ENCODE measurements at places on chromosomes 6 and 20.

DNA sequence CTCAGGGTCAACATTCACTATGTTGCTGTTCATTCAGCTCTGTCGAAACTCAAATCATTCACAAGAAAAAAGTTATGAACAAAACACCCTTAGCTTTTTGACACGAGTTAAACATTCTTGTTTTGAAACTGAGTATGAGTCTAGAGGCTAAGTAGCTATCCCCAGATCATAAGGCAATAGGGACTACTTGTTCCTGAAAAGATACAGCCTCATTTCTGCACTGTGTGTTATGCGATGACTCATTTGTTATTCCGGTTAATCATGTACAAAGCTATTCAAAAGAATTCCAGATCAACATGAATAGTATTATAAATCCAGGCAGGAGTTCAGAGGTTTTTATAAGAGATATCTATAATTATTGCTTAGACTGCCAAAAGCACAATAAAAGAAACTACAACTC lies 908.0 kb downstream of the QKI start:
- peak; percentile 8 for DNase-seq

DNA sequence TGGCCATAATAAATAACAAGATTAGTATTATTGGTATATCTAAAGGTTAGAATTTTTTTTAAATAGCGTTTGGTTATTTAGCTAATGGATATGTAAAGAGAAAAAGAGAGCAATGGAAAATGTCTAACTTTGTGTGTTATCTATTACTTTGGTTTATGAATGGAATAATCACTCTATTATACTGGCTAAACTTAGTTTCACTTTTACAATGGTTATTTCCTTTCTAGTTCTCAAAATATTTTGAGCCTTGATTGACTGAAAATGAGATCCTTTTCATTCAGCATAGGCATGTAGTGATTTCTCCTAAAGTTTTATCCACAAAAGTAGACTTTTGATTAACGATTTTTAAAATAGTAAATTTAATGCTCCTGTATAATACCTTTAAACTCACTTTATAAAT lies 51.6 kb upstream of the MLIP start:
- DNase-seq, result no peak

GRCh38 chr6:73513496-73513854 lies 7.4 kb downstream of the EEF1A1 start:
- no peak for DNase-seq

GRCh38 chr20:22682381-22682780 lies 98.0 kb upstream of the FOXA2 start:
- DNase-seq, result no peak

GRCh38 chr6:157380458-157380778 lies 572 bp upstream of the ZDHHC14 start:
- DNase-seq, result no peak

- DNase-seq, result no peak
These were observed 257.1 kb upstream of the TAB2 start for GRCh38 chr6:149060300-149060984.

DNA sequence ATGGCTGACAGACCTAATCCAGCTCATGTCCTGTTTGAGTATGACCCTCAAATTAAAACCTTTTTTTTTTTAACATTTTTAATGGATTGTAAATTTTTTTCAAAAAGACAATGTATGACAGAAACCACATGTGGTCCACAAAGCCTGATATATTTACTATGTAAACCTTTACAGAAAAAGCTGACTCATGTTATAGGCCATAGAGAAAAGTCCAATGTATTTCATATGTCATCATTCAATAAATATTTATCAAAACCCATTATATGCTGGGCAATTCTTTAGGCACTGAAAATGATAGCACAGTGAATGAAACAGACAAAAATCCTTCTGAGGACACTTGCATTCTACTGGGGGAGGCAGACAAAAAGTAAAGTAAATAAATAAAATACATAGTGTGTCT lies 826.2 kb upstream of the FLRT3 start:
- no peak for DNase-seq

GRCh38 chr6:24908650-24909035 lies 27.1 kb downstream of the RIPOR2 start:
- peak; percentile 75 for DNase-seq

- no peak for DNase-seq
These were observed 47.8 kb downstream of the SHLD1 start for GRCh38 chr20:5797843-5798462.

GRCh38 chr6:149913540-149914240 lies 9.2 kb downstream of the RAET1G start:
- no peak for DNase-seq

DNA sequence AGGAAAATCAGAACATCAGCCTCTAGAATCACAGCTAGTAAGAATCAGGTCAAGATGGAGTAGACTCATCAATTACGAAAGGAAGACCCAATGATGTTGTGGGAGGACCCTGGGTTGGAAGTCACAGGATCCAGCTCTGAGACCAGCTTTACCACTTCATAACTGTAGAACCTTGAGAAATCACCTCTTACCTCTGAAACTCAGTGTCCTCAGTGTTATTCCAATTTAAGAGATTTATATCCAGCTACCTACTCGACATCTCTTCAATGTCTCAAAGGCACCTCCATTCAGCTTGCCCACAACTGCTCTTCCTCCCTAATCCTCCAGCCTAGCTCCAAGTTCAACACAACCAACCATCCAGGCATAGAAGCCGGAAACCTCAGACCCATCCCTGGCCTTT lies 16.3 kb downstream of the MRPL14 start:
- DNase-seq, result no peak

- peak; percentile 3 for DNase-seq
These were observed 5.3 kb upstream of the PRR18 start for GRCh38 chr6:166313255-166314070.

DNA sequence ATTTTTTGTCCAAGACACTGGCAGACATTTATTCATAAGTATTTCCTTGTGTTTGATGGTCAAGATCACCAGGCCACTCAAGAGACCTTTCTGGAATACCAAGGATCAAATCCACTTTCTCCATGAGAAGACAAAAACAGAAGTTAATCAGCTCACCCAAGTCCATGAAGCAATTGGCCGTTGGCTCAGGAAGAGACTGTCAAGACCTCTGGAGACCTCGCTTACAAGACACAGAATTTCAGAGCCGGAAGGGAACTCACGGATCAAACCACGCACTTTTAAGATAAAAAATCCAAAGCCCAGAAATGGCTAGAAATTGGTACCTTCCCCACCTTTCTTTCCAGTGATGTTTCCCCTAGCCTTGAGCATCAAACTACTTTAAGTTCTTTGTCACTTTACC lies 3.3 kb downstream of the TRERF1 start:
- no peak for DNase-seq

DNA sequence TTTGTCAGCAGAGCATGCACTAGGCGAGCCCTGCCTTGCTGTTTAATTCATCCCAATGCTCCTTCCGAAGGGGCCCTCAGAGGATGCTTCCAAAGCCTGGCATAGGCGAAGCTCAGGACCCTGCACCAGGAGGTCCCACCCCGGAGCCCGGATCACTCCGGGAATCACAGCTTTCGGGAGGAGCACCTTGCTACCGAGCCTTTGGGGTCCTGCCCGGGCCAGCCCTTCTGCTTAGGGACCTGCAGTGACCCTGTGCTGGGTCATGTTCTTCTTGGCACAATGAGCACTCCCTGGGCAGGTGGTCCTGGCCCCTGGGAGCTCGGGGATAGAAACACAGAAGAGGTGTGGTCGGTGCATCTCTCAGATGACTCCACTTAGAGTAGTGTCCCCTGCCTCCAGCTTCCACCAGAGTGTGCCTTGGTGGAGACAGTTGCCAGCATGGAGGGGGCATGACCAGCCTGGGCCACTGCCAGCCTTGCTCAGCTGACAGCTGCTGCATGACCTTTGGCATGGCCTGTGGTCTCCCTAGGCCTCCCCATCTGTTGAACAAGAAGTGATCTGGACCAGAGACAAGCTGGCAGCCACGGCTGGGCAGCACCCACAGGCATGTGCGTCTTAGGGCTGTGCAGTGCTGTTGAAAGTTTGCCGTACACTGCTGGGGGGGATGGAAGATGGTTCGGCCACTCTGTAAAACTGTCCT lies 44.7 kb upstream of the SLCO4A1 start:
- no peak for DNase-seq

DNA sequence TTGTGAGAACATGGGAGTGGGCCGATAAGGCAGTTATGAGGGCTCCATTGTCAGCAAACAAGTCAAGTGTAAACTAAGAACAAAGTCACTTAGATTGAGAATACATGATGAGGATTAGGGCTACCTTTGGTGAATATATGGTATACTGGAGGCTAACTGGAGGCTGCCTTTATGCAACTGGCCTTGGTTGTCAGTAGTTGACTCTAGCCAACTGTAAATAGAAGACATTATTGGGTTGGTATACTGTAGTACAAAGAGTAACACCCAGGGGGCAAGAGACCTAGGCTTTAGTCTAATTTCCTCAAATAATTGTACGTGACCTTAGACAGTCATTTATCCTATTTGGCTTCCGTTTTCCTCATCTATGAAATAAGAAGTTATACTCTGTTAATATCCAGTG lies 235.2 kb downstream of the ARID1B start:
- DNase-seq, result no peak

DNA sequence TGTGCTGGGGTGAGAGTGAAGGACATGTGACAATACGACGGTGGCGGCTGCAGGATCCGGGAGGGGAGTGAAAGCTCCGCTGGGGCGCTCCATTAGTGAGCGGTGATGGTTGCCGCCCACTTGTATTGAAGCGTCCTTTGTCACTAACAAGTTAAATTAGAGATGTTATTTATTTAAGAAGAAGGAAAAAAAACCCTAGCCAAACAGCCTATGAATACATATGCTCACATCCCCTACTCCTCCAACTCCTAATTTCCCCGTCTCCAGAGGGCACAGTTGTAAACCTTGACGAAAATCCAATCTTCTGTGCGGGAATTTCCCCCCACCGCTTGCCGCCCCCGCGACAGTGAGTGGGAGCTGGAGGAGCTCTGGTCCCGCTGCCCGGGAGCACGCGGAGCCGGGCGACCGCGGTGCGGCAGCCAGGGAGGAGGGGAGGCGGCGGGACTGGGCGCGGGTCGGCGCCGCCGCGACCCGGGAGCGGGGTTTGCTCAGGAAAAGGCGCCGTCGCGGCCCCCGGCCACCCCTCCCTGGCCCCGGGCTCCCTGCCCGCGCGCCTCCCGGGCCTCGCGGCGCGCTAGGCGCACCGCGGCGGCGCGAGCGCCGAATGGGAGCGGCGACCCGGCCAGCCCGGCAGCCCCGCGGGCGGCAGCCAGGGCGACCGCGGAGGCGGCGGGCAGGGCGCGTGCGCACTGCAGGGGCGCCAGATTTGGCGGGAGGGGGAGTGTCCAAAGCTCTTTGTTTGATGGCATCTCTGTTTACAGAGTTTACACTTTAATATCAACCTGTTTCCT lies at the start of gene MYB:
Gene MYB, plus strand, starts transcription at position 767 of the 791 bp plus-strand sequence. CDS start 206 bp downstream, outside the sequence.
- no peak for DNase-seq

GRCh38 chr6:111175109-111175508 lies 87.8 kb downstream of the SLC16A10 start:
- no peak for DNase-seq

DNA sequence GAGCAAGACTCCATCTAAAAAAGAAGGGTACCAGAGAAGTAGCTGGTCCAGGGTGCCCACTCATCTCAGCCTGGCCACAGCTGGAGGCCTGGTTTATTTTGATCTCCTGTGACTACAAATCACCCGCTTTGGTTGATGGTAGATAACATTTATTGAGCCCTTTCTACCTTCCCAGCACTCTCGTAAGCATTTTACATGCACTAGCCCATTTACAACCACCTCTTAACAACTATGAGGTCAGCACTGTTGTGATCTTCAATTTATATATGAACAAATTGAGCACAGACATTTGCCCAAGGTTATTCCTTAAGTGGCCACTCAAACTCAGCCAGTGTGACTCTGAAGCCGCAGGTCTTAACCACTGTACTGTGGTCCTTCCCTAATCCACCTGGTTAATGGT lies 104.7 kb downstream of the EPM2A start:
- DNase-seq, result no peak

DNA sequence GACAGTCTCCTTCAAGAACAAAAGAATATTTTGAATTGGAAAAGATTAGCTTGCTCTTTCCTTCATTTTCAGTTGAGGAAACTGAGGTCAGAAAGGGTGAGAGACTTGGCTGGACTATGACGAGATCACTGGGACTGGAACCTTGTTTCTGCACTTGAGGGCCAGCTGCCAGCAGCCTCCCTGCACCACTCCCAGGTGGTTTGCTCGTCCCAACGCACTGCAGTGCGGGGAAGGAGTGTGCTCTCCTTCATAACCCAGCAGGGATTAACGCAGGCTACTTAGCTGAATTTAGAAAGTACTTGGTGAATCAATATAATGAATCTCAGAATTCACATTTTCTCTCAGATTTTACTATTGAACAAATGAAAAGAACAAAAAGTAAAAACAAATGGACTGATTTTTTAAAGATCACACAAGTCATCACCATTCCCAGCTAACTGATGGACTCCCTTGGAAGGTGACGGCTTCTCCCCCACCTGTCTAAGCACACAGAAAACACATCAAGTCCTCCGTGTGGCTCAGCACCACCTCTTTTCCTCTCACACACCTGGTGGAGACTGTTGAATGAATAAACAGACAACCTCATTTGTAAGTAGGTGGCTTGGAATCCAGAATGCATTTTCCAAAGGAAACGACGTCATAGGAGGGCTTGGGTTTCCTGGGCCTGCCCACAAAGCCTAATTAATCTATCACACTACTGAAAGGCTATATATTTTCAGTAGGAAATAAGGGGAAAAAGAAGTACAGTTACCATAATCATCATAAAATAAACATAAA lies 121.0 kb downstream of the QRSL1 start:
- no peak for DNase-seq

DNA sequence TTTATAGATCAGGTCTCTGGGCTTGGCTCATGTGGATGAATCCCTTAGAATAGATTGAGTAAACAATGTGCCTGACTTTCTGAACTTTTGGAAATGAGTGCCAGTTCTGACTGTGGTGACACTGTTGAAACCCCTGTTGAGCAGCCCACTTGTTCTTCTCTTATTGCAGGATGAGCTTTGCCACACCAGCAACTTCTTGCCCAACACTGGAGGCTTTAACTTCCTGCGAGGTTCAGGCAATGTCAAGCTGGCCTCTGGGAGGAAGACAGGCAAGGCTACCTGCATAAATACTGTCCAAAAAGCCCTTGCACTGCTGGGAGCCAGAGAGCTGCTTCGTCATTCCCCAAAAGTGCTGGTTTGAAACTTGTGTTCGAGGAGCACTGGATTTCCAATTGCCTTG lies 32.8 kb upstream of the SMIM8 start:
- DNase-seq, result no peak

DNA sequence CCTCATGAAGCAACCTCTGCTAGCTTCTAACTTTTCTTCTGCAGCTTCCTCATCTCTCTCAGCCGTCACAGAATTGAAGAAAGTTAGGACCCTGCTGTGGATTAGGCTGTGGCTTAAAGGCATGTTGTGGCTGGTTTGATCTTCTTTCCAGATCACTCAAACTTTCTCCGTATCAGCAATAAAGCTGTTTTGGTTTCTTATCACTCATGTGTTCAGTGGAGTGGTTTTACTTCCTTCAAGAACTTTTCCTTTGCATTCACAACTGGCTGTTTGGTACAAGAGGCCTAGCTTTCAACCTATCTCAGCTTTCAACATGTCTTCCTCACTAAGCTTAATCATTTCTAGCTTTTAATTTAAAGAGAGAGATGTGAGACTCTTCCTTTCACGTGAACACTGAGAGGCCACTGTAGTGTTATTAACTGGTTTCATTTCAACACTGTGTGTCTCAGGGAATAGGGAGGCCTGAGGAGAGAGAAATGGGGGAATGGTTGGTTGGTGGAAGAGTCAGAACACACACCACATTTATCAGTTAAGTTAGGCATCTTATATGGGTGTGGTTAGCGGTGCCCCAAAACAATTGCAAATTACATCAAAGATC lies 17.2 kb downstream of the ZSCAN23 start:
- DNase-seq, result no peak

GRCh38 chr6:34961082-34961481 lies 72.0 kb downstream of the ANKS1A start:
- DNase-seq, result no peak

- DNase-seq, result no peak
These were observed 849 bp downstream of the GSTA4 start for GRCh38 chr6:52994031-52994838.

Measured in GM04504 (cell line).